ENCODE measurements at places on chromosomes 2 and 18. TPM values are rescaled to one million over a fixed set of nuclear protein-coding genes. Genes with fewer than 3 reads are reported as not detected.

The POTEJ gene
- not detected for total RNA-seq

The DOK6 gene
- not detected for total RNA-seq

The EXOC6B gene
- 26.1 TPM for total RNA-seq

The NMUR1 gene
- total RNA-seq, result not detected

The GAD1 gene
- 9.9 TPM for total RNA-seq

The MTCL1 gene
- 39.6 TPM for total RNA-seq

The GREB1L gene
- 4.0 TPM for total RNA-seq

The VAMP8 gene
- 1.5 TPM for total RNA-seq

The IL36G gene
- not detected for total RNA-seq

The CDH2 gene
- 285 TPM for total RNA-seq

- no peak for DNase-seq
Measured at GRCh38 chr18:42447688-42448087, 492.7 kb downstream of the PIK3C3 start.

GRCh38 chr2:21910832-21911507 is 787.2 kb downstream of the TDRD15 start:
- no peak for DNase-seq

DNA sequence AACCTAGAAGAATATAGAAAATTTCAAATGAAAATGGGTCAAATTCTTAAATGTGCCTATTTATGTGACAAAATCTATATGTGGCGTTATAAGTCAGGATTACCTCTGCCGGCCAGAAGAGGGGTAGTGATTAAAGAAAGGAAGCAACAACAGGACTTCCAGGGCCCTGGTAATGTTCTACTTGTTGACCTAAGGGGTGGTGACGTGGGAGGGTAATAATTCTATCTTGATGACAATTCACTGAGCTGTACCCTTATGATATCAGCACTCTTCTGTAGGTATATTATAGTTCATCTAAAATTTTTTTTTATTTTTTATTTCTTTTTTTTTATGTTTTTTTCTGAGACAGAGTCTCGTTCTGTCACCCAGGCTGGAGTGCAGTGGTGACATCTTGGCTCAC is 87.9 kb downstream of the STRN start:
- no peak for DNase-seq

- DNase-seq, result no peak
Measured at GRCh38 chr2:230735884-230736283, 23.2 kb downstream of the CAB39 start.

- no peak for DNase-seq
Measured at GRCh38 chr18:48790226-48790863, 160.4 kb downstream of the SMAD7 start.

GRCh38 chr2:239879423-239880084 is 145.6 kb downstream of the NDUFA10 start:
- no peak for DNase-seq

- DNase-seq, result no peak
Measured at GRCh38 chr2:4840791-4841190, 851.4 kb upstream of the SOX11 start.

DNA sequence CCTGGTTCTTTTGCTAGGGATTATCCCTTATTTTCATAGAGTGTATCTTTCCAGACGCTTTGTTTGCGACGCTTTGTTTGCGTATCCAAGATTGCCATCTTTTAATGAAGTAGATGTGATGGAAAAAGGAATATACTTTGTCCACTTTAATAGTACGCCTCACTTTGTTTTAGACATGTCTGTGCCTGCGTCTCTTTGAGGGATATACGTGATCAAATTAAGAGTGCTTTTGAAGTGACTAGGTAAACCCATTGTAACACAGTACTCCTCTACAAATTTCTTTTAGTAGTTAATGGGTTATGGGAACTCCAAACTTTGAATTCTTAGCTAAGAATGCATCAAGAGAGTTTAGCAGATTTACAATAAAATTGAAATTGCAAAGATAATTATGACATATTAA is 27.9 kb downstream of the ACSL3 start:
- DNase-seq, result no peak

DNA sequence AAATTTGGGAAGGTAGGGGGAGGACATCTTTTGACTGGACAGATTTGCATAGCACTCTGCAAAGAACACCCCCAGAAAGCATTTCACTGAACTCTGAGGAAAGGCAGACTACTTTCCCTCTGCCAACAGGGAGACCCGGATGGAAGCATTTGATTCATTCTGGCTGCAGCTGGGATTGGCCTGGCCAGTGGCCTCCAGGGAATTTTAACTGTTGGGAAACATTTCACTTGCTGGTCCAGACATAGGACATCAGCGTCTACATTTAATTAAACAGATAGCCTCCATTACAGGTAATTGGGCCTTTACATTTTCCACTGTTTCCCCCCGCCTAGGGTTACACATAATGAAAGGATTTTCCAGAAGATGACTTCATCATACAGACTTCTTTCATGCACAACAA is 92.8 kb downstream of the MARCHF4 start:
- DNase-seq, result no peak

GRCh38 chr2:72917877-72918553 is 696 bp downstream of the EMX1 start:
- no peak for DNase-seq

DNA sequence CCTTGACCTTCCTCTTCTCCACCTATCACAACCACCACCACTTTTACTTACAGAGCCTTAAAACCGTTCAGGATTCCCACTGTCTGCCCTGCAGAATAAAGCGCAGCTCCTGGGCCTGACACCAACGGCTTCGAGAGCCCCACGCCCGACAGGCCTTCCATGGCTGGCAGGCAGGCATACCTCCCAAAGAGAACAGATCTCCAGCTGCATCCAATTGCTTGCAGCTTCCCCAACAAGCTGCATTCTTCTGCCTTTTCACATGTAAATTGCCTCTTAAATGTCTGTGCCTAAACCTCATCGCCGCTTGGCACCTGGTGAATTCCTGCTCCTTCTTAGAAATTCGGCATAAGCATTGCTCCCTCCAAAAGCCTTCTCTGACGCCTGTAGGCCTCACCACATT is 31.5 kb upstream of the FAM124B start:
- DNase-seq, result no peak

DNA sequence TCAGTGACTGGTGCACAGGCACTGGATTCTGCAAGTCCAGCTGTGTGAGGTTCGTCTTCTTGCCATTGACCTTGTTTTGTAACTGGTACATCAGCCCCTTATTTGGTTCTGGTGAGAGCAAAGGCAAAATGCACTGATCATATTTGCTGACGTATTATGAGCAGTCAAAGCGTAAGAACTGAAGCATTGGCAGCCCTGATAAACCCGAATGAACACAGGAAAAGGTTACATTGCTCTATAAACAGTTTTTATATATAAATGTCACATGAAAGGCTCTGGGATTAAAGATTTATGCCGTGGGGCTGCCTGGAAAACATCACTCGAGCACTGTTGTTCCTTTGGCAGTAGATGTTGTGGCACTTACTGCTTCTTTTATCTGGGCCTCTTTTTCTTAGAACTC is 167.9 kb downstream of the IRS1 start:
- DNase-seq, result no peak

- DNase-seq, result no peak
Measured at GRCh38 chr18:49009661-49010060, 58.9 kb upstream of the SMAD7 start.

DNA sequence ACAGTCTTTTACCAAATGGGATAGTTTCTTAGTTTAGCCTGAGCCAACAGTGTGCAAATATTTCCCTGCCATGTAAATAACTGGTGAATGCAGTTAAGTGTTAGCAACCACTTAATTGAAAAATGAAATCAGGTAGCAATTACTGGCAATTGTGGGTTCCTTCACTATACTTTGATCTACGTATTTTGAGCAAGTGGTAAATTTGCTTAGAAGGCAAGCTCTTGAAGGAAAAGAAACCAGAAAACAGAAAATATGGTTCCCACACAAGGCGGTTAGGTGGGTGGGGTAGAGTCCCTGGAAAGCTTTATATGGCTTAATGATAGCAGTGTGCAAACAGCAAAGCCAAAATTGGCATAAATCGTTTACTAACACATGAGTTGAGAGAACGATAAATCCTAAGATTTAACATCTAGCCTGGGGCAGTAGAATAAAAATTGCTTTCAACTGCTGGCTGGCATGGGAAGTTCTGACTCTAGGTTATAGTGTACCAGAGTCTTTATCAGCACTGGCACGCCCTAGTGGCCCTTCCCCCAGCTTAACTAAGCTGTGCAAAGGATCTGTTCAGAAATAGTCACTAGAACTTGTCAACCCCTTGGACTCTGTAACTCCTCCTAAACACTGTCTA is 17.0 kb downstream of the SLC9A2 start:
- no peak for DNase-seq

GRCh38 chr2:71001981-71002570 is 7.4 kb upstream of the TEX261 start:
- DNase-seq, result no peak

DNA sequence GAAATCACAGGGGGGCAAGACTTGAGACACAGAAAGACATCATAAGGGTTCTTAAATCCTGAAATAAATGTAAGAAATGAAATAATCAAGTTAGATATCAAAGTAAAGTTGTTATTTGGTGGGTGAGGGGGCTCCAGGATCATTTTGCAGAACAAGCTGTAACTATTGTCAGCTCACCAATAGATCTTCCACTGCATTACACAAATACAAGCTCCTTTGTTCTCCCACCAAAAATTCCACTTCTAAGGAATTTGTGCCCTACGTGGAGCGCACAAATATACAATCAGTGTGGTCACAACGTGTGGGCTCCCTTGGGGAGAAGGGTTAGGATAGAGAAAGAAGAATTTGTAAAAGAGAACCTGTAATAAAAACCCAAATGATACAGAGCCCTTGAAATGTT is 19.2 kb upstream of the GALNT5 start:
- no peak for DNase-seq

DNA sequence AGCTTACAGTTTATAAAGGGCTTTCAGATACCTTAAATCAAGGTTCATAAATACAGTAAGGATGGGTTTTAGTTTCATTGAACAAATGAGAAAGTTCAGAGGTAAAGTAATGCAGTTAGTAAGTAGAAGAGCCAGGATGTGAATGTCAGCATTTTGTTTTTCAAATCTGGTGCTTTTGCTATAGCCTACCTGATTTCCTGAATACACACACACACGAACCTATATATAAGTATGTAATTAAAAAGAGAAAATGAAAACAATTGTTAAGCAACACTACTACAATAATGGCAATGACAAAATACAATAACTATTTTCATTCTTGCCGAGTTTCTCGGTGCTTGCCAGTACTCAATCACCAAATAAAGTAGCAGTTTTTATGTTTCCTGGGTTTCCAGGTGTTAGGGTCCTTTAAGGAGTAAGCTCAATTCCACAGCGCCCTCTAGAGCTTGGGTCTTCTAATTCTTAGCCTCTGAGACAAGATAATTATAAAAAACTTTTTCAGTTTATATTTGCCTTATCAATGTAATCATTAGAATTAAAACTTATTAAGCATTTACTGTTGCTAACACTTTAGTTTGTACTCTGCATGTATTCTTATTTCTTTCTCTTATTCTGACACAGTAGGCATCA is 512.9 kb upstream of the ACVR2A start:
- peak; percentile 23 for DNase-seq

DNA sequence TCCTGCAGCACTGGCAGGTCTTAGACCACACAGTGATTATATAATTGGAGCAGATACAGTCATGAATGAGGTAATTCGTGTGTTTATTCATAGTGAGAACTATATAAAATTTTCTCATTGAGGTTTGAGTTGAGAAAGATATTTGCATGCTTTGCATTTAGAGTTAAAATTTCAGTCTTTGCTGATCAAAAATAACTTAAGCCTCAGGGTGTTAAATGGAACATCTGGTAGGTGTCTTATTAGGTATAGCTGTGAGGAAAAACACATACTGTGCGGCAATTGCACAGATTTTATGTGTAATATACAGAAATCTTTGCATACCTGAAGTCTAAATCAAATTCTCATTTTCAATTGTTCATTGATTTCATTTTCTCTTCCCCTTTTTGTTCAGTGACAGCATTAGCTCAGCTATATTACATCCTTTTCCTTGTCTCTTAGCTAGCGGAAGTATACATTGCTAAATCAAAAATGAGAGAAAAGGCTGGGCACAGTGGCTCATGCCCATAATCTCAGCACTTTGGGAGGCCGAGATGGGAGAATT is 21.2 kb downstream of the GORASP2 start:
- DNase-seq, result no peak

Measured in A172 (cell line).